C1 segment of cervical spinal cord (tissue), 14 donors: ENCODE measurements at places on chromosomes 2 and 18.

GRCh38 chr2:174952607-174953006 is 52.6 kb downstream of the CHN1 start:
- no peak for DNase-seq

GRCh38 chr2:150689590-150689989 is 202.1 kb upstream of the RND3 start:
- no peak for DNase-seq

DNA sequence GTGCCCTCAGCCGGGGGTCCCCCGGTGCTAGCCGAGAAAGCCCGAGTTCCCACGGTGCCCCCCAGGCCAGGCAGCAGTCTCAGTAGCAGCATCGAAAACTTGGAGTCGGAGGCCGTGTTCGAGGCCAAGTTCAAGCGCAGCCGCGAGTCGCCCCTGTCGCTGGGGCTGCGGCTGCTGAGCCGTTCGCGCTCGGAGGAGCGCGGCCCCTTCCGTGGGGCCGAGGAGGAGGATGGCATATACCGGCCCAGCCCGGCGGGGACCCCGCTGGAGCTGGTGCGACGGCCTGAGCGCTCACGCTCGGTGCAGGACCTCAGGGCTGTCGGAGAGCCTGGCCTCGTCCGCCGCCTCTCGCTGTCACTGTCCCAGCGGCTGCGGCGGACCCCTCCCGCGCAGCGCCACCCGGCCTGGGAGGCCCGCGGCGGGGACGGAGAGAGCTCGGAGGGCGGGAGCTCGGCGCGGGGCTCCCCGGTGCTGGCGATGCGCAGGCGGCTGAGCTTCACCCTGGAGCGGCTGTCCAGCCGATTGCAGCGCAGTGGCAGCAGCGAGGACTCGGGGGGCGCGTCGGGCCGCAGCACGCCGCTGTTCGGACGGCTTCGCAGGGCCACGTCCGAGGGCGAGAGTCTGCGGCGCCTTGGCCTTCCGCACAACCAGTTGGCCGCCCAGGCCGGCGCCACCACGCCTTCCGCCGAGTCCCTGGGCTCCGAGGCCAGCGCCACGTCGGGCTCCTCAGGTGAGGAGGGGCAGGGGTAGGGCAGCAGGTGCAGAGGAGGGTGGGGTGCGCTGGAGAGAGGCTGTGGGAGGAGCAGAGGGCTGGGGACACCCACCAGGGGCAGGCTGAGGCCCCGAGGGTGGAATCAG is 14.1 kb upstream of the GMPPA start:
- DNase-seq: no peak

- no peak for DNase-seq
These were observed 166.2 kb downstream of the SH3RF3 start for GRCh38 chr2:109295070-109295780.

DNA sequence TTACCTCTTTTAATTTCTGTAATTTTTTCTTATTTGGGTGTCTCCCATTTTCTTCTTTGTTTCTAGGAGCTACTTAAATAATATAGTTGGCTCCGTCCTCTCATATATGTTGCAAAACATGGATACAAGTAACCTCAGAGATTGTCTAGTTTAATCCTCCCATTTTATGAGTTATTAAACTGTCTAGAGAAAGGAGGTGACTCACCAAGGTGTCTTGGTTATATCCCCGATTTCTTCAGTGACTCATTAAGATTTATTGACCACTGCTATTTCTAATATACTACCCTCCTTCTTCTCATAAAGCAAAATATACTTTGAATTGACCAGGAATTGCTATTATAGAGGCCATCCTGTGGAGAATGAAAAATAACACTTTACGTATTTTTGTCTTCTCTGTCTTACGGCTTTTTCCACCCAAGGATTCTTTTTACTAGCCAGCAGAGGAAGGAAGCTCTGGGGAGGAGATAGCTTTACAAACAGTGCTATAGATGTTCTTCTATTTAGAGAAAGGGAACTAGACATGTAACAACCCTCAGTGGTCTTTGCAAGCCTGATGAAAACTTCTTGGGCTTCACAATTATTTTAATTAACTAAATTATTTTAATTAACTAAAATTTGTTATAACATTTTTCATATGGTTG is 300.4 kb upstream of the TNP1 start:
- DNase-seq: no peak

- DNase-seq: no peak
These were observed 367 bp downstream of the TGFA start for GRCh38 chr2:70553334-70553583.

DNA sequence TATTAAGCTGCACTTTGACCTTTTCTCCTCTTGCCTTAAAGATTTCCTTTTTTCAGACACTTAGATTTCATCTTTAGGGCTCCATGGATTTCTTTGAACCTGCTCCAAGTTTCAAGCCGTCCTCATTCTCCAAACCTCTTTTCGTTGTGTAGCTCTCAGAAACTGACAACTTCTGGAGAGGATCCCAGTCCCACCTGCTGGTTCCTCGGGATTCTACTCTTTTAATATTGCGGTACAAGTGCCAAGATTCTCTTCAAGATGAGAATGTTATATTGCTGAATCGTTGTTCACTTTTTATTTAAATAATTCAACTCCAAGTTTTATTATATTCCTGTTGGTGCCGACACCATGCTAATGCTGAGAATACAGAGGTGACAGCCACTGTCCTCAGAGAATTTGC is 141.1 kb downstream of the CDH20 start:
- no peak for DNase-seq

GRCh38 chr2:60541056-60541651 is 12.3 kb downstream of the BCL11A start:
- no peak for DNase-seq

GRCh38 chr2:235977445-235977844 is 190.7 kb downstream of the GBX2 start:
- no peak for DNase-seq

DNA sequence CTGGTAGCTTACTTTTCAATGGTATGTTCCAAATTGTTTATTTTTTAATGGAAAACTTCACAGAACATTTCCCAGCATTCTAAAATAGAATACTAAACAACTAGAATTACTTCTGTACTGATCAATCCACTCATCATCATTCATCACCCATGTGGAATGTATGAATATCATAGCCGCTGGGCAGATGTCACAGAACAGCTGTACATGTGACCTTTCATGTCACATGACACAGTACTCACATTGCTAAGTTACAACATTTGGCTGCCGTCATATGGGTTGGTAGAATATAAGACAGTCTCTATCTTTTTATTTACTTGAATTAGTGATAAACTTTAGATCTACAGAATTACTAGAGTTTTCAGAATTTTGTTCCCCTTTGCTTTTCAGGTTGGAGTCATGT is 387.6 kb downstream of the ZEB2 start:
- DNase-seq: no peak

DNA sequence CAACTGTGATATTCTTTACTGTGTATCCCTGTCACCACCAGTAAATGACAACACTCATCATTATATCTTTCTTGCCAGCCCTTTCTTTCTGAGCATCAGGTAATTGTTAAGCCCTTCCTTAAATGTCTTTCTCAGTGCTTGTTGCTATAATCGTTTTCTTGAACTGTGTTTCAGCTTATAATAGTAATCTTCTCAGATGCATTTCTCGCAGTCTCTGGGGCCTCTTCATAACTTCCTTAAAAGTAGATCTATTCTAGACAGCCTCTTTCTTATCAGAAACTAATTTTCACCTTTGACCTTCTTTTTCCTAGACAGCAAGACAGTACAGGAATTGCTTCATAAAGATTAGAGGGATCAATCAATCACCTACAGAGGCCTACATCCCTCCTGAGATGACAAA is 648.1 kb downstream of the CPS1 start:
- DNase-seq: no peak

DNA sequence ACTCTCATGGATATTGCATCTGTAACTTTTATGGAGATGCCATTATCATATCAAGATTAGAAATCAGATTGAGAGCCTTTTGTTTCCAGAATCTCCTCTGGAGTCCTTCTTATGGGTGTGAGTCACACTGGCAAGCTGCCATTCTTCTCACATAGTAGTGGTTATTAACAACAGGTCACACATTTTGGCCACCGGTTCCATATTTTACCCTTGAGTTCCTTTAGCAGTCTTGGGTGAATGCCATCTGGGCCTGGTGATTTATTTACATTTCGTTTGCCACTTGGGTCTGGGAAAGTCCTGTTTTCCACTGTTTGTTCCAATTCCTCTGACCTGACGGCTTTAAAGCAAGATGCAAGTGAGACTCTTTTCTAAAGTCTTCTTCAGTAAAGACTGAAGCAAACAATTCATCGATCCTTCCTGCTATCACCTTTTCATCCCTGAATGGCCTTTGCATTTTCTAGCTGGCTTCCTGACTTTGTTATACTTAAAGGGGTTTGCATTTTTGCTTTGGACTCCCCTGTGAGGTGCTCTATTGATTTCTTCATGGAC is 80.5 kb upstream of the CAVIN2 start:
- DNase-seq: no peak

DNA sequence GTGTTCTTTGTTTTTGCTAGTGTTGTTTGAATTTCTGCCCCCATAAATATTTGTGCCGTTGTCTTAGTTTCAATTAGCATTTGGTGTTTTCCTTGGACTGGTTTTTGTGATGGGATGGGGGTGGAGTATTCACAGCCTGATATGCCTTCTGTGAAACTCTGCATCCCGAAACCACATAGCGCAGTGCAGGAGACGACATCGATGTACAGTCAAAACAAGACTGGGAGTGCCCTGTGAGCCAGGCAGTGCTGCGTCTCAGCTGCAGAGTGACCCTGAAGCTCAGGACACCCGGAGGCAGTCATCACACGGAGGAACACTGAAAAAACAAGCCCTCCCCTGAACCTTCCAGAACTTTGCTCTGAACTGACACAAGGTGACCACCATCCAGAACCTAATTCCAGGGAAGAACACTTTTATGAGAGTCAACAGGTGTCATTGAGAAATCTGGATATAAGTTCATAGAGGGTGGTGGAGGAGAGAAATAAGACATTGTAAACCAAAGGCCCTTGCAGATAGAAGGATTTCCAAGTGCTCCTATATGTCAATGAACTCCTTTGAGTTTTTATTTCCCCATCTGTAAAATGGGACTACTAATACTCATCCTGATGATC is 61.2 kb upstream of the CABLES1 start:
- no peak for DNase-seq

GRCh38 chr2:112055730-112056625 is 909 bp downstream of the TMEM87B start:
- DNase-seq: peak; percentile 65

- DNase-seq: no peak
These were observed 78.8 kb upstream of the FAM136A start for GRCh38 chr2:70380621-70381020.

DNA sequence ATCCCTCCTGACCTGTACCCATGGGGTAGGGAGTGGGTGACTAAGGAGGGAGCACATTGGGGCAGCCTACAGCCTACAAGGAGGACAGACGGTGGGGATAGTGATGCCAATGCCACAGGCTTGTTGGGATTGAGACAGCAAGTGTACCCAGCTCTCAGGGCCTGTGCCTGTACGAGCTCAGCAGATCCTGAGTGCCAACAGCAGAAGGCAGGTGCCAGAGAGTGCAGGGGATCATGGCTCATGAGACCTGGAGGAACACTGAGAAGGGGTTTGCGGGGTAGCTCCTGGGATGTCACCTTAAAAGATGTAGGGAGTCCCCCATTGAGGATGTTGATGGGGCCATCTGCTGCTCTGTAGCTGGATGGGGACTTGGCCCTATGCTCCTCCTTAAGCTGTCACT is 10.3 kb upstream of the SNED1 start:
- no peak for DNase-seq

GRCh38 chr2:6233993-6234392 is 541.8 kb downstream of the SOX11 start:
- no peak for DNase-seq

- peak; percentile 17 for DNase-seq
These were observed 423.8 kb upstream of the MEX3C start for GRCh38 chr18:51621113-51621863.

DNA sequence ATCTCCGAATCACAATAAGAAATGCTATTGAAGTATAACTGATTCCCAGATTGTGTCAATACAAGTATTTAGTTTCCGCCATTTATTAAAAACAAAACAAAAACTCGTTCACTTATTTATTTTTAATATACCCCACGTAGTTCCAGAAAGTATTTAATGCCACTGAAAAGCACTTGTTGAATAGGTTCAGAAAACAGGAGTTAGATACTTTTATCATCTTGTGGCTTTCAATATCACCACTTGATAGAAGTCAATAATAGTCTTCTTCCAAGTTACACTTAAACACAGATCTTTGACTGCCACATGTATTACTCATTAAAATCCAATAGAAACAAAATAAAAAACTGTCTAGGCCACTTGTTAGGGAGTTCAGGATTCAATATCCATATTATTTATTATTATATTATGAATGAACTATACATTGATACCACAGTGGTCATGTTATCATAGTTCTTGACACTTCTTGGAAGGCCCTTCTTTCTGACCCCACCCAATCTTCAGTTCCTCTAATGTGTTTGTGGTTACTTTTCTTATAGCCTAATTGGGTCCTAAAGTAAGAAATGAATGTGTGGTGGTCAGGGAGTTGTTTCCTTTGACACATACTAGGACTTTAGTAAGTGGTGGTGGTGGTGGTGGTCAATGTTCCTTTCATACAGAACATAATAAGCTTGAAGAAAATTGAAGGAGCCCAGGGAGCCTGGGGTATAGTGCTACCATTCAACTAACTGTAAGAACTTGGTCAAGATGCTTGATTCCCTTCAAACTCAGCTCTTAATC is 221.3 kb upstream of the ITGA4 start:
- DNase-seq: no peak

- no peak for DNase-seq
These were observed 93.9 kb downstream of the ACKR3 start for GRCh38 chr2:236663287-236664101.

- DNase-seq: no peak
These were observed 295.1 kb upstream of the KYNU start for GRCh38 chr2:142582317-142582716.

DNA sequence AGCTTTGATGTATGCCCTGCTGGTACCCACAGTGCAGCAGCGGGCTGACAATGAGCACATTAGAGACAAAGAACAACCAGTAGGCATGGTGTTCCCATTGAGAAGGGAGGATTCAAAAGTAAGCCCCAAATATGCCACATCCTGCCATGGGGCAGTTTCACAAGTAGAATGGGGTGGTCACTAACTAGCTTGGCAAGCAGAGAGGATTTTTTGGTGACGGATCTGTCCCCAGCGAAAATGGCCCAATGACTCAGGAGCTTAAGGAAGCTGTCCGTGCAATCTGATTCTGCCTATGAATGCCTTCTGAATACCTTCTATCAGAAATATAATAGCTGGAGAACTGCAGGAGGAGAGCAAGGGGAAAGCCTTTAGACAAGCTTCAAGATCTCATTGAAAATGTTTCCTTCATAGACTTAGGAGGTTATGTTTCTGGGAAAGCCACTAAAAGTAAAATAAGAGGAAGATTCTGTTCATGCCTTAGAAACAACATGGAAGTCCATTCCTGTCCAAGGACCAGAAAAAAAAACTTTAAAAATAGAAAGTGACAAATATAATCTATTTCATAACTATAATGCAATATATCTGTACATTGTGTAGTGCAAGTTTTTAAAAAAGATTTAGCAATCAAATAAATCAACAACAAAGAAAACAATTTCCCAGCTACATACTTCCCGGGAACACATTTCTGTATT is 117.5 kb upstream of the SLC14A2 start:
- DNase-seq: no peak
